ENCODE measurements at places on chromosomes 7 and 10.
A peak's percentile ranks its signal among the peaks of the same experiment; 100 is the strongest.

DNA sequence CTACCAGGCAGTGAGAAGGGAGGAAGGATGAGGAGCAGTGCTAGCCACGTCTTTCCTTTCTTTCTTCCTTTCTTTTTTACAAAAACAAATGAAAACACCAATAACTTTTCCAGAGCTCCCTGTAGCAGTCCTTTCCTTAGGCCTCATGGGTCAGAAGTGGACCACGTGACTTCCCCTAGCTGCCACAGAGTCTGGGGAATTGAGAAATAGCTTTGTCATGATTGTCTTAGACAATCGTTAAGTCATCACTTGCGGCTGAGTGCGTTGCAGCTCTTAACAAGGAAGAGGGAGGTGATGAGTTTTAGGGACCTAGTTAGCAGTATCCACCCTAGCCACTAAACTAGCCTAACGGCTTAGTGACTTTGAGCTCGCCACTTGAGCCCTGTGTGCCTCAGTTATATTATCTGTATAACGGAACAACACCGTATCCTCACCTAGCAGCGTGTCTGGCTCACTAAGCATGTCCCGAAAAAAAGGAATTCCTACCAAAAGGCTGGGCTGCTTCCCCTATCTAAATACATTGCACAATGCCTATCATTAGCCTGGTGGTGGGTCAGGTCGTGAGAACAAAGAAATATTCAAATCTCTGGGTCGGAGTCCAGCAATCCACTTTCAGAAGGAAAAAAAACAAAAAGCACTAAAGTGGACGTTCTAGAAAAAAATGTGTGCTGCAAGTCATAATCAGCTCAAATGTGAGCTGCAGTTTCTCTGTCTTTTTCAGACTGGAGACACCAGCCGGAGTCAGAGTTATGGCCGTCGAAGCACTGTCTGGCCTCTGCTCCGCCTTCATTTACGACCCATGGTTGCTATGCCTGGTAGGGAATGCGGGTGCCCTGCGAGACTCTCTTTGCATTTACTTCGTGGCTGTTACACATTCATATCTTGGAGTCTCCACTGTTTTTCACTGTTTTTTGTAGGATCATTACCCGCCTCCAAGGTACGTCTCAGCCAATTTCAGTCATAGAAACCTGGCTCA is 338.5 kb upstream of the FOXK1 start:
- no peak for DNase-seq

DNA sequence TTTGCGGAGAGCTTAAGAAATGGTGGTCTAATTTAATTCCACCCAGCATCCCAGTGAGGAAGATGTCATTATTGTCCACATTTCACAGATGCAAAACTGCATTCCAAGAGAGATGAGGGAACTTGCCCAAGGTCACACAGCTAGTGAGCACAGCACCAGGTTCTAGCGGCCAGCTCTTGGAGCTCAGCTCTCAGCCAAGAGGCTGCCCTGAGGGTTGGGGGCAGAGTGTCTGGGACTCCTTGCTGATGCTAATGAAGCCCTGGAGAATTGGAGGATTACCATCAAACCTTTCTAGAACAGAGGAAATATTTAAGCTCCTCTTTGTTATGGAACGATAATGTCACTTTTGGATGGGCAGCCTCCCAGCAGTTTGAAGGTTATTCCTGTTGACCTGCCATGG is 48.0 kb downstream of the PLPP4 start:
- no peak for DNase-seq

DNA sequence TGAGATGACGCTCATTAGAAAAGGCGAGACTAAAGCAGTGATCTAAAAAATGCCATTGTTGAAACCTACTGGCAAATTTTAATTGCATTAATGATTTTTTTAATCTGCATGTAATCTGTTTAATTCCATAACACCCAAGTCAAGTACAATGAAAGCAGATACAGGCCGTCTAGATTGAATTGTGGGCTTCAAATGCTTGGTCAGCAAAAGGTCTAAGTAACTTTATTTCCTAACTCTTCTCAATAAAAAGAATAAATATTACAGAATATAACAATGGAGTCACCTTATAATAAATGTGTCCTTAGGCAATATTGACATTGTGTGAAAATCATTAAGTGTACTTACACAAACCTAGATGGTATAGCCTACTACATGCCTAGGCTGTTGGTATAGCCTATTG is 20.6 kb downstream of the PDE1C start:
- DNase-seq = no peak

- DNase-seq = no peak
Measured at GRCh38 chr10:90992462-90992861, 71.6 kb upstream of the ANKRD1 start.

DNA sequence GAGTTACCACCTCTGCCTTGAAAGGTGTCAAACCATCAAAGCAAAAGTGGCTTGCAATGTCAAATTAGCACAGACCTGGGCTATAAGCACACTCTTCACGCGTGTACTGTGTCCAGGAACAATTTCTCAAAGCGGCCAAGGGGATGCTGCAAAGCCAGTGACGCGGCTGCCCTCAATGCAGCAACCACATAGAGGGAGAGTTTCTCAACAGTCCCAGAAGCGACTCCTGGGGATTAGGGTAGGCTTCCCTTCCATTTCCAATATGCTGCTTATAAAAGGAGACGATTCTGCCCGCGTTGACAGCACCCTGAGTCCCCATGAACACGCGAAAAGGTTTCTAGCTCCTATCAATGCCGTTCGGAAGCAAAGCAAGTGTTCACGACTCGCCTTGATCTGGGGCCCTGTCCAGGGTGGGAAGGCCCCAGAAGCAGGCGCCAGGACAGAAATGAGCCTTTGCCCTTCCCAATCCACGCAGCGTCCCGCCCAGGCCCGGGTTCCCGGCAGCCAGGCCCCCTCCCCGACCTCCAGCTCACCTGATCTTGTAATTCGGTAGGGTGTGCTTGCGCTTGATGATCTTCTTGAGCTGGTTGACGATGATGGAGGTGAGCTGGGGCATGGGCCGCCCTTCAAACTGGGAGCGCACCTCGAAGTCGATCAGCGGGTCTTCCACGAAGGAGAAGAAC is 1.3 kb downstream of the PDZD8 start:
- DNase-seq = peak; percentile 5
